ENCODE measurements at places on chromosomes 13 and 19.
A peak's percentile ranks its signal among the peaks of the same experiment; 100 is the strongest.

DNA sequence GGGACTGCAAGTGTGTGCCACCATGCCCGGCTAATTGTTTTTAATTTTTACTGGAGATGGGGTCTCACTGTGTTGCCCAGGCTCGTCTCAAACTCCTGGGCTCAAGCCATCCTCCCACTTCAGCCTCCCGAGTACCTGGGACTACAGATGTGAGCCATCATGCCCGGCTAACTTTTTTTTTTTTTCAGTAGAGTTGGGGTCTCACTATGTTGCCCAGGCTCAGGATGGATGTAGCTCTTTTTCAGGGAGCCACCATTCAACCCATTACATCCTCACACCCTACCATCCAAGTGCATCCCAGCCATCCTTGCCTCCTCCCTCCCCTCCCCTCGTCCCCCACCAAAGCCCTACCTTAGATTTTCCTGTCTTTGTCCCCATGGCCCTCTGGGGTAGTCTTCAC lies 14.9 kb downstream of the CELF5 start:
- DNase-seq, result no peak

- DNase-seq, result peak; percentile 96
These were observed 137.8 kb upstream of the TSC22D1 start for GRCh38 chr13:44713788-44714469.

GRCh38 chr19:12843999-12844732 lies 5.9 kb downstream of the MAST1 start:
- no peak for DNase-seq

- peak; percentile 38 for DNase-seq
These were observed 14.7 kb upstream of the DHDH start for GRCh38 chr19:48918801-48919247.

DNA sequence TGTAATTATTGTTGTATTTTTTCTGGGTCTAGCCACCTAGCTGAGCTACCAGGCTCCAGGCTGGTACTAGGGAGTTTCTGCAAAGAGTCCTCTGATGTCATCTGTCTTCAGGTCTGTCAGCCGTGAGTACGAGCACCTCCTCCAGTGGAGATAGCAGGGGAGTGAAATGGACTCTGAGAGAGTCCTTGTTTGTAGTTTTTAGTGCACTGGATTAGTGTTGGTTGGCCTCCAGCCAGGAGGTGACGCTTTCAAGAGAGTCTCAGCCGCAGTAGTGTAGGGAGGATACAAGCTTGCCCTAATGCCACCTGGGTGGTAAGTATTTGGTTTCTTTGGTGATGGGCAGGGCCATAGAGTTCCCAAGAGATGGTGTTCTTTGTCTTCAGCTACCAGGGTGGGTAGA lies 384.8 kb downstream of the SLC7A1 start:
- DNase-seq, result no peak

- no peak for DNase-seq
These were observed 11.8 kb downstream of the IFNL1 start for GRCh38 chr19:39307822-39308530.

DNA sequence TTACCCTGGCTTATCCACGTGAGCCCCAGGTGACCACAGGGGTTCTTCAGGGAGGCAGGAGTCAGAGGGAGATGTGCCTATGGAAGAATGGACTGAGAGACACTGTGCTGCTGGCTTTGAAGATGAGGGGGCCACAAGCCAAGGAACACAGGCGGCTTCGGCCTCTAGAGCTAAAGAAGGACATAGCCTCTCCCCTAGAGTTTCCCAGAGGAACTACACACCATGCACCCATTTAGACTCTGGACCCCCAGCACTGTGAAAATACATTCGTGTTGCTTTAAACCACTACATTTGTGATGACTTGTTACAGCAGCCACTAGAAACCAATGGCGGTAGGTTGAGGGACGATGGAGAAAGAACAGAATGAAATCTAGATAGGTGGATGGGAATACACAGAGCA lies 13.7 kb upstream of the ATF5 start:
- DNase-seq, result no peak

DNA sequence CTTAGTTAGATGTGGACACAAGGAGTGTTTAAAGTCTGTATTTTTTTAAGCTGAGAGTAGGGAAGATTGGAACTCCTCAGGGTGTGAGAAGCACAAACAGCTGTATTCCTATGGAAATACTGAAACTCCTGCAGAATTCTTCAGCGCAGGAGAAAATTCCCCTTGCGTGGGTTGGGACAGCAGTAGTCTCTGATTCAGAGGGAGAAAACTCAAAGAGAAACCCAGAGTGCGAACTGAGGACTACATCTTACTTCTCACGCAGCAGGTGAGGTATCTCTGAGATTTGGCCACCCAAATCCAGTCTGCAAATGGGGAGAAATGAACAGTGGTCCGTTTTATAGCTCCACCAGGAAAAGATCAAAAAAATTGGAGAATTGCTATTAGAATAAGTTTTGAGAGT lies 60.9 kb downstream of the FRY start:
- DNase-seq, result no peak

- no peak for DNase-seq
These were observed 211.5 kb downstream of the URI1 start for GRCh38 chr19:30153326-30154210.

- no peak for DNase-seq
These were observed 66.2 kb downstream of the GNG7 start for GRCh38 chr19:2636141-2636896.

- DNase-seq, result no peak
These were observed 85.5 kb downstream of the STOML3 start for GRCh38 chr13:38905081-38905480.

- DNase-seq, result no peak
These were observed 1303.4 kb downstream of the PCDH9 start for GRCh38 chr13:65926750-65927171.

GRCh38 chr19:18167975-18168645 lies 5.5 kb upstream of the IFI30 start:
- DNase-seq, result peak; percentile 66

- DNase-seq, result no peak
These were observed 6.2 kb downstream of the WASF3 start for GRCh38 chr13:26563713-26564112.

DNA sequence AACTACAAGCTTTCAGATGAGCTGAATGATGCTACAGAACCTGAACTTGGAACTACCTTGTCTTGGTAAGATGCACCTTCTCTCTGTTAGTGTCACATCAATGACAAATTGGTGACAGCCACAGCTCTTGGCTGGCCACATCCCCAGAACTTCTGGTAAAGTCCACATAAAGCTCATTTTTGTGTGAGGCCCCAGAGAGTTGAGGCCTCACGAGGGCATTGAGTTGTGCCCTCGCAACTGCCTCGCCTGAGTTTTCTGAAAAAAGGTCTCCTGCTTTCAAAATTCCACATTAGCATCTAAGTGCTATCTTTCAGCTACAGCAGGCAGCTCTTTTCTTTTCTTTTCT lies 42.6 kb downstream of the MRPL57 start:
- no peak for DNase-seq

DNA sequence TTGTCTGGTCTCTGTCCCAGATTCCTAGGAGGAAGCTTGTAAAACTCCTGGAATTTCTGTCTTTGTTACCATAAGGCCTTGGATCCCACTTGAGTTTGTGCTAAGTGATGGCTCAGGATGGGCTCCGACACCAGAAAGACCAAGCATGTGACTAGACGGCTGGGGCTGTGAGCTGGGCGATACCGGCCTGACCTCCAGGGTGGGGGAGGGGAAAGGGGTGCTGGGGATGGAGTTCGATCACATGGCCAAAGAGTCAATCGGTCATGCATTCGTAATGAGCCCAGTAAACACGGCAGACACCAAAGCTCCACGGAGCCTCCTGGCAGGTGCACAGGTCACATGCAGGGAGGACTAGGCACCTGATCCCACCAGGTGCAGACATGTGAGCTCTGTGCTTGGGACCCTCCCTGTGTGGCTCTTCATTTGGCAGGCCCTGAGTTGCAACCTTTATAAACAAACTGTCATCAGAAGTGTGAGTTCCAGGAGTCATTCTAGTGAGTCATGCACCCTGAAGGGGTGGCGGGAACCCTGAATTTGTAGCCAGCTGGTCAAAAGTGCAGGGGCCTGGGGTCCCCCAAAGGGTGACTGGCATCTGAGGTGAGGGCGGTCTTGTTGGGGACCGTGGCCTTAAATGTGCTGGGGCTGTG lies 27.1 kb downstream of the ELAVL1 start:
- no peak for DNase-seq

- no peak for DNase-seq
These were observed 30.9 kb upstream of the KCTD4 start for GRCh38 chr13:45231722-45232121.

- peak; percentile 44 for DNase-seq
These were observed 6.4 kb downstream of the CCDC8 start for GRCh38 chr19:46406976-46407375.

GRCh38 chr19:56959205-56959604 lies 118.7 kb upstream of the PEG3 start:
- DNase-seq, result no peak

DNA sequence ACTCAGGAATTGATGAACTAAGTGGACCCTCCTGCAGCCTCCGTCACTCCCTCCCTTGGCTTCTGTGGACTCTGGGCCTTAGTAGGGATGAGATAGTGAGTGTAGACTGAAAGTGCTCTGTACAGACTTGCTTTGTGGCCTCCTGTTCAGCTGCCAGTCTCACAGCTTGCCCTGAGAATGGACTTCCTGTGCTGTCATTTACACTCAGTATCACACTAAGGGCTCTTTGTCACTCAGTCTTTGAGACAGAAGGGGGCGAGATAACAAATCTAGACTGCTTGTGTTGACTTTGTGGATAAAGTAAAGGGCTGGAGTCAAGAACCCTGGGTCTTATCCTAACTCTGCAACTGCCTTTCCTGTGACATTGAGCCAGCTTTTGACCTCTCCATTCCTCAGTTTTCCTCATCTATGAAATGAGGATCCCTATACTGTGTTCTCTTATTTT lies 21.0 kb upstream of the SPRY2 start:
- DNase-seq, result no peak

DNA sequence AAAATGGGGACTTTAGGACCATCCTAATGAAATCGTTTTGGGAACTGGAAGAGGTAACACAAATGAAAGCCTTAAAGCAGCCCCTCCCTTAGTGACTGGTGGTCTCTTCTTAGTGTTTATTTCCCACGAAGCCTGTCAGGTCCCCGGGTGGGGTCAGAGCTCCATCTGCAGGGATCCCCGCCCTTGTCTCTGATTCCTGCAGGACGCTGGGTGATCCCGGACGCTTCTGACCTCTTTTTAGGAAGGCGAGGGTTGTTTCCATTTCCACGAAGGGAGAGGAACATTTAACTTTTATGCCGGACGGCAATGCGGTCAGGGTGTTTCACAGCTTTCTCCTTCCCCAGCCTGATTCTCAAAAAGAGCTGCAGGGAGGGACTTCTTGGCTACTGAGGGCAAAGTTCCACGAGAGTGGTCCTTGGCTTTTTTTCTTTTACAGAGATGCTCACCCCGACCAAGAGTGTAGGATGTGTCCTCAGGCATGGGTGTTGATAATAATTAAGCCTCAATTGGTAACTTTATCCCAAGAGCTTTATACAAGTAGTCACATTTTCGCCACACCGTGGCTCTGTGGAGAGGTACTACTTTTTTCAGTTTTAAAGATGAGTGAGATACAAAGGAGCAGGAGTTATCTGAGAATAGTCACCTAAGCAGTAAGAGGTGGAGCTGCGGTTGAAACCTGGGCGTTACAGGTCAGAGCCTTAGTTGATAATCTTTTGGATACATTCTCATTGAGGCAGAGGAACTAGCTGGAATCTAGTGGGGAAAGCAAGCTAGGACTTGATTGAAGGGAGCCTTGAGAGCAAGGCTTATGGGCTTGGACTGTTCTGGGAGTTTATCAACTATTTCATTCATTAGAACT lies 813 bp downstream of the ZNF284 start:
- peak; percentile 41 for DNase-seq

- no peak for DNase-seq
These were observed 40.7 kb upstream of the TNFSF11 start for GRCh38 chr13:42533336-42533591.

- DNase-seq, result no peak
These were observed 11.0 kb downstream of the MOB3A start for GRCh38 chr19:2084993-2085720.

GRCh38 chr13:112881656-112882554 lies 87.1 kb upstream of the MCF2L start:
- DNase-seq, result no peak

- no peak for DNase-seq
These were observed 1344.9 kb downstream of the UQCRFS1 start for GRCh38 chr19:27868007-27868406.

GRCh38 chr13:98390086-98390715 lies 186.7 kb downstream of the STK24 start:
- DNase-seq, result no peak

- peak; percentile 57 for DNase-seq
These were observed 221.8 kb downstream of the OLFM4 start for GRCh38 chr13:53250272-53250875.

DNA sequence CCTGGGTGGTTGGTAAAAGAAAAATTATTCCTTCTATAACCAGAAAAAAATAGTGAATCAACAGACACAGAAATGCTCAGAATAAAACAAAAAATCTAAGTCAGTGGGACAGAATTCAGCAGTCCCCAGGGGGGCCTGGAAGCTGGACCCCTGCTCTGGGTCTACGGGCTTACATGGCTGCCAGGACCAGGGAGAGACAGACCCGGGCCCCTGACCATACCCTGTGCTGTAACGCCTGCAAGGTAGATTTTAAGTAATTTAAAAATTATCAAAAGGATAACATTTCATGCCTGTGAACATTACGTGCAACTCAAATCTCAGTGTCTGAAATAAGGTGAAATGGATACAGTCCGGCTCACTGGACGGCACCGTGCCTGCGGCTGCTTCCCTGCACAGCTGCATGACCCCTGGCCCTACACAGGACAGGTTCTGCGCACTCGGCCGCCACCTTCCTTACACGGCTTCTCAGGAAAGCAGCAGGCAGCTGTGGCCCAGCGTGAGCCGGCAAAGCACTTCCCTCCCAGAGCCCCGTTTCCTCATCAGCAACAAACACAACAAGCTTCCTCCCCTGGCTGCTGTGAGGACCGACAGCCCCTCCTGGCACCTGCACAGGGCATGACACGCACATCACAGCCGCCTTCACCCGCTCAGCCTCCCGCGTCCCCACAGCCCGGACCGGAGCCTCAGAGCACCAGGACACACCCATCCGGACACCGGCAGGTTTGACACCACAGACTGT lies 22.2 kb downstream of the RASA3 start:
- DNase-seq, result peak; percentile 58

DNA sequence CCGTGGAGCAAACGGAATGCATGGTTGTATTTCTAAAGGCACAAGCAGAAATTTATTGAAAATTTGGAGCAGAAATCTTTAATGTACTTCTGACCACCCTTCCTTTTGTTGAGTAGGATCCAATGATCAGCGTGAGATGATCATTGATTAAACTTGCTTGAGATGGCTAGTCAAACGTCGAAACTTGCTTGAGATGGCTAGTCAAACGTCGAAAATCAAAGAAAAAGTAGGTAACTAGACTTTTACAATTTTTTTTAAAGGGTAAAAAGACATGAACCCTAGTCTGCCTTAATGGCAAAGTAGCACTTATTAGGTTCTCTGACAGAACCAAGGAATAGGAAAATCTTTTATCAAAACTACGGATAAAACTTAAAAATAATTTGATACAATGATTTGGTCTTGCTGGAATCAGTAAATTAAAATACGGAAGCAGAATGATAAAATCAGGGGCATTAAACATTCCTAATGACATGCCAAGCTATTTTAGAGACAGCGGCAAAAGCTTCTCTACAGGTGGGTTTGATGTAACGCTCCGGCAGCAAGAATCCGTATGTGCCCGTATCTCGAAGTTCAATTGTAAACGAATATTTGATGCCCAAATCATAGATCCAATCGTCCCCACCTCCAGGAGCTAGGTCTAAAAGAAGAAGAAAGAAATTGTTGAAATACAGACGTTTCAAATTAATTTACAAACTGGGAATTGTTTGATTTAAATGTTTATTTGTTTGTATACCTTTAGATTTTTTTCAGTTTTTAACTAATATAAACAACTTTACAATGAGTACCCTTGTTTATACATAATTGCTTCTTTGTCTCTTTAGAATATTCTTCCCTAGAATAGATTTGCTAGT lies 841 bp upstream of the ZC3H13 start:
- DNase-seq, result no peak
